ENCODE measurements at places on chromosomes 12 and 14. TPM values are rescaled to one million over a fixed set of nuclear protein-coding genes. Genes with fewer than 3 reads are reported as not detected.

Gene ABCC9
- total RNA-seq = 0.47 TPM

Gene CPM
- total RNA-seq = not detected

Gene DDX11
- 38.2 TPM for total RNA-seq

Gene P2RX7
- total RNA-seq = not detected

Gene CARMIL3
- total RNA-seq = 0.11 TPM

Gene TBX3
- 18.4 TPM for total RNA-seq

Gene CCDC196
- total RNA-seq = not detected
